Progenitor cell of endocrine pancreas (in vitro differentiated cells): ENCODE measurements at places on chromosomes 1 and 21. TPM values are rescaled to one million over a fixed set of nuclear protein-coding genes. Genes with fewer than 3 reads are reported as not detected.

Gene C8A
- 0.77 and 0.98 TPM in 2 replicates for total RNA-seq

Gene ZFP69B
- 10.5 and 11.1 TPM in 2 replicates for total RNA-seq

Gene KRTAP19-3
- not detected in 2 replicates for total RNA-seq

Gene SPATA21
- not detected in 2 replicates for total RNA-seq

DNA sequence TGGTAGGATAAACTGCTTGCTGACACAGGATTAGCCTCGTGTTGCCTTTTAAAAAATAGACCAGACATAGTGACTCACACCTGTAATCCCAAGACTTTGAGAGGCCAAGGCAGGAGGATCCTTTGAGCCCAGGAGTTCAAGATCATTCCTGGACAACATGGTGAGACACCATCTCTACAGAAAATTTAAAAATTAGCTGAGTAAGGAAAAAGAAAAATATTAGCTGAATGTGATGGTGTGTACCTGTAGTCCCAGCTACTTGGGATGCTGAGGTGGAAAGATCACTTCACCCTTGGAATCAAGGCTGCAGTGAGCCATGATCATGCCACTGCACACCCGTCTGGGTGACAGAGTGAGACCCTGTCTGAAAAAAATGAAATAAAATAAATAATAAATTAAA is 82.0 kb downstream of the ETS2 start:
- no peak for DNase-seq

DNA sequence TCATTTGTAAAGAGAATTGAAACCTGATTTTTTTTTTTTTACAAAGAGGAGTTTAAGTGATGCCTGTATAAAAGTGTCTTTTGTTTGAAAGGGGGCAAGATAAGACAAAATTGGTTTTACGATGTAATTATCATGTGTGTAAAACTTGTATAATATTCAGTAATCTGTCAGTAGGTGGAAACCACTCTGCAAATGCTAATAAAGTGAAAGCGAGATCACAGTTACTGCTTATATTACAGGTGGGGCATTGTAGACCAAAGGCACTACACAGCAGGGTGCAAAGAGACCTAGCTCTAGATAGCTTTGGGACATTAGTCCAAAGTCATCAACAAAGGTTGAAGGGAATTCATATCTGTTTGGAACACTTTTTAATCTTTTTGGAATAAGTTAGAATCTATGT is 174.2 kb downstream of the LHX8 start:
- no peak for DNase-seq

- DNase-seq, result no peak
These were observed 503 bp upstream of the PIGM start for GRCh38 chr1:160032165-160032820.

DNA sequence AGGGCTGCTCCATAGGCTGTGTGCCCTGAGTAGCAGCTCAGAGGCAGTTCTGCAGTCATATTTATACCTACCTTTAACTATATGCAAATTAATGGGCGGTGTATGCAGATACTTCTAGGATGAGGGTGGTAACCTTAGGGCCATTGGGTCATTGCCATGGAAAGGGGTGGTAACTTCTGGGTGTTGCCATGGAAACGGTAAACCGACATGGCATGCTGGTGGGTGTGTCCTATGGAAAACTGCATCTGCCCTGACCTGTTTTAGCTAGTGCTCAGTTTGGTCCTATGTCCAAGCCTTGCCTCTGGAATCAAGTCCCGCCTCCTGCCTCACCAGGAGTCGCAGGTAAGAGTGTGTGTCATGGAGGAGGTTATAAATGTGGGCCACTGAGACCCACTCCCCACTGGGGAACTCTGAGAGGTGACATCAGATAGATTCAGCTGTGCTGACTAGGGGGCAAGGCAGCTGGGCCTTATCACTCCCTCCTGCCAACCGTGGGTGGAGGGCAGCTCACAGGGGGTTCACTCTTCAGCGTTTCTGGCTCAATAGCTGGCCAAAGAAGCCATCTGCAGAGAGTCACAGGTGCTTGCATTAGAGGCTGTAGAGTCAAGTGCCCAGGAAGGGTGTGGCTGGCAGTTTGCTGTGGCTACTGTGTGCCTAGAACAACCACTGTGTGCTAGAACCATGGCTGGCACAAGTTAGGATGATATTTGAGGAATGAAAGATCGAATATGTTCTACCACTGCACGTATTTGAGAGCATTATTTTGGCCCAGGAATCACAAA is 19.0 kb downstream of the BACE2 start:
- no peak for DNase-seq

GRCh38 chr1:179369751-179370341 is 4.1 kb downstream of the AXDND1 start:
- no peak for DNase-seq

GRCh38 chr1:246107516-246108277 is 399.4 kb downstream of the SMYD3 start:
- DNase-seq, result no peak

DNA sequence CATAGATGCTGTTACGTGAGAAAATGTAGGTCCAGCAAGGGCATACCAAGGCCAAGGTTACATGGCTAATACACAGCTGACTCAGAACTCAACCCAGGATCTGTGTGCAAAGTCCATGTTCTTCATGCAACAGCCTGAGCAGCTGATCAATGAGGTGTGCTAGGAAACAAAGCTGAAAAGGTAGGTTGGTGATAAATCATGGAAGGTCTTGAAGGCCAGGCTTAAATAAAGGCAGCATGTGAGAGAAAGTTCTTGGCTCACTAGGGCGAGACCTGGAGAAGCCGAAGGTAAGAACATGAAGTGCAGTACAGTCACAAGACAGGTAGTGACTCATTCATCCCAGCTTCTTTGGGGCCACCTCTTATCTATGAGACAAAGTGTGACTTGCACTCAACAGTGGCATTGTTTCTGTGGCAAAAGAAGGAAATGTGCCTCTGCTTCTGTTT is 33.4 kb downstream of the TLR5 start:
- DNase-seq, result no peak

DNA sequence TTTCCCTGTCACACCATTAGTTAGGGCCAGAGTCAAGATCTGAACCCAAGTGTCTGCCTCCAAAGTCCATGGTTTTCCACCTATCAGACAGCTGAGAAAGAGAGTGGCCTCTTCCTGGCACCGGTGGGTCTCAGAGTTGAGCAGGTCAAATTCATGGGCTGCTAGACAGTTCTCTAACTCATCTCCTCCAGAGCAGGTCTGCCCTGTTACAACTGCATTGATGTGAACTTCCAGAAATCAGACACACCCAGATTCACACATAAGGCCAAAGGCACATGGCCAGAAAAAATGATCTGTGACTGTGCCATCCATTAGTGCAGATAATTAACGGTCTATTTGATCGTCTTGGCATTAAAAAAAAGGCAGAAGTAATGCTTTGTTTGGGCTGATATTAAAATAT is 17.5 kb downstream of the SMIM12 start:
- no peak for DNase-seq
